ENCODE measurements at places on chromosomes 2 and 18.

GRCh38 chr2:182929972-182930371 lies 63.5 kb upstream of the FRZB start:
- DNase-seq: no peak

- DNase-seq: no peak
Measured at GRCh38 chr2:120933693-120934573, 198.3 kb downstream of the GLI2 start.

DNA sequence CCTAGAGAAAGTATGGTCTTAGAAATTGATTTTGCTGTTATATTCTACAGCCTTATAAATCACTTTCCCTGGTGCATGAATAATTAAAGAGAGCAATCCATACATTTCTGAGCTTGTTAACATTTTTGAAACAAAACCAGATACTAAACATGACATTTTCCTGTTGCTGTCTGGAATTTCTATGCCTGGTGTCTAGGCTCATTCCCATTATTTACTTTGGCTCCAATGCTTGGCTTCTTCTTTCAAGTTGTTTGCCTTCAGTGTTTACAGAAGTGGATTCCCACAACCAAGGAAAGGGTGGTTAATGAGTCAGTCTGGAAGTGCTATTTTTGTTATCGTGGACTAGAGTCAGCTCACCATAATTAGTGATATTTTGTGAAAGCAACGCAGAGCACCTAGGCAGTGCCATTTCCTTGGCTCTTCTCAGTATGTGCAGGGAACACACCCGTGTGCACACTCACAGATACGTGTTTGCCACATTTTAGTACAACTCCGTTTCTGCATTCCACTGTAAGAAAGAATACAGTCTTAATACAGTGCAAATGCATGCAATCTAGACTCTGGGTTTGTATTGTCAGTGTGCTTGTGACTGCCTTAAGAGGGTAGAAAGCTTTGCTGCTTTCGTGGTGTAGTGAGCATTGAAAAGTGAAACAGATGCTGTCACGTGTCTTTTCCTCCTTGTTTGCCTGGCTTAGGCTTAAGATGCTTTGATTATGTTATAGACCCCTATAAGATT lies 185.0 kb upstream of the RASGRP3 start:
- DNase-seq: no peak

GRCh38 chr2:105780606-105781005 lies 35.9 kb downstream of the NCK2 start:
- no peak for DNase-seq

DNA sequence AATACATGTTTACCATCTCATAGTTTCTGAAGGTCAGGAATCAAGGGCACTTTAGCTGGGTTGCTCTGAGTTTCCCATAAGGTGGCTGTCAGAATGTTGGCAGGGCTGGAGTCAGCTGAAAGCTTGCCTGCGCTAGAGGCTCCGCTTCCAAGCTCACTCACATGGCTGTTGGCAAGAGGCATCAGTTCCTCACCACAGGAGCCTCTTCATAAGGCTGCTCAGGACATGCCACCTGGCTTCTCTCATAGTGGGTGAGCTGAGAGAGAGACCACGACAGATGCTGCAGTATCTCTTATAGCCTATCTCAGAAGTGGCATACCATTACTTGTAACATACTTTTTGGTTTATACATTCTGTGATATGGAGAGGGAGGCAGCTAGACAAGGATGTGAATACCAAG lies 7.2 kb downstream of the HADHB start:
- DNase-seq: no peak

- no peak for DNase-seq
Measured at GRCh38 chr18:22572341-22572740, 154.6 kb upstream of the CTAGE1 start.

- no peak for DNase-seq
Measured at GRCh38 chr18:76938619-76939018, 116.3 kb downstream of the ZNF236 start.

DNA sequence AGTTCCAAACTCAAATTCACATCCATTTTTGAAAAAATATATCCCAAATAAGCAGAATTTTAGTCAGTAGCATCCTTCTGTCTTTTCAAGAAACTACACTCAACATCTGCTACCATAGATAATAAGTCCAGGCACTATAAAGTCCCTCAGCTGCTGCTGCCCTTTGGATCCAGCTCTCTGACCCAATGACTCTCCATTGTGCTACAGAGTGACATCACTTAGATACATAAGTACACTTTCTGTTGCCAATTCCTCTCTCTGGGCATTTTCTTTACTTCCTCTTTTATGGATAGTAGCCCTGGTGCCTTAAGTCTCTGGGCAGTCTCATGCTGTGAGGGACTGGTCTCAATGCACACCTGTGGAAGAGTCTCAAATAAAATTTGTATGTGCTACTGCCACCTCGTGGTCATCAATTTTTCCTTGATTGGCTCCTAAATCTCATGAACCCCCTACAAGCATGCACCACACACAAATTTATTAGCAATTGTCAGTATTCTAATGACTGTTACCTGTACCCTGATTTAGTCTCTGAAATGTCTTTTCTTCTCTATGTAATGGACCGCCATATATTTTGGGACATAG lies 219.2 kb downstream of the LRP1B start:
- DNase-seq: no peak

DNA sequence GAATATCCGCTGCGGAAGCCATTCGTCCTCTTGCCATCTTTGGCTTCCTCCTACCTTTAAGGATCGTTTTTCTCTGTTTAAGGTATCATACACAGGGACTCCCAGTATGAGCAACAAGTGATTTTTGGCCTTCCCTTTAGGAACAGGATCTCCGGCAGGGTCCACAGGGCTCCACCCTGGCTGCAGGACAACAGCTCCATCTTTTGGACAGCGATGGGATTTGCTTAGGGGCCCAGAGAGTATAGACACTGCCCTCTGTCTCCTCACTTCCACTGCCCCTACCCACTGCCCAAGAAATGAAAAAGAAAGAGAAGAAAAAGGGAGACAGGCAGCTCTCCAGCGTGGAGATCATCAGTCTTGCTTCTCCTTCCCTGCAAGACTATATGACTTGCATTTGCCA lies 224.5 kb downstream of the UXS1 start:
- no peak for DNase-seq

GRCh38 chr2:152409386-152410164 lies 74.6 kb downstream of the FMNL2 start:
- no peak for DNase-seq

DNA sequence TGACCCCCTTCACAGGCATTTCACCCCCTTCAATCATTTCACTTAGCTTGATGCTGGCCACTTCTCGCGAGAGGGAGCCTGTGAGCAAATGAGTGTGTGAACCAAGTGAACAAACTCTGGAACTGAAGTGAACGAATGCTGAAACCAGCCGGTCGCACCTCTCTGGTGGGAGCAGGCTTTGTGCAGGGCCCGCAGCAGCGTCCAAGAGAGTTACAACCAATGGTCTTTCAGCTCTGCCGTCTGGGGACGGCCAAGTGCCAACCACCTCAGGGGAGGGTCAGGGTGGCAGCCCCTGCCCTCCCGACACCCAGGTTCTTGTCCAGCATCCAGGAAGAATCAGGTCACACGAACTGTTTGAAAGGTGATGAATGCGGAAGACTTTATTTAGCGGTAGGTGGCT lies 764.0 kb downstream of the SUCLG1 start:
- DNase-seq: no peak

DNA sequence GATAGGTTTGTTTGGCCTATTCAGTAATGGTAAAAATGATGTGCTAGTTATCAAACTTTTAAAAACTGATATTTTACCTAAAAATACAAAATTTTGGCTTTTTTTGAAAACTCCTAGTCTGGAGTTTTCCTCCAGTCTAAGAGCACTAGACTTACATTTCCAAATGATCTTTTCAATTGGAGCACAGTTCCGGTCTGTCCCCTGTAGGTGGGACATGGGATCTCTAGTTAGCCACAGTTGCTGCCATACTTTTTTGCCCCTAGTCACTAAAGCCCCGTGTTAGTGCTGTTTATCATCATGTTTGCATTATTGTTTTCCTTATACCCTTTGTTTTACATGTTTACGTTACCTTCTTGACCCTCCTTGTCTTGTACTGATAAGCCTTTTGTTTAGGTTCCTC lies 52.4 kb downstream of the RELCH start:
- DNase-seq: no peak

DNA sequence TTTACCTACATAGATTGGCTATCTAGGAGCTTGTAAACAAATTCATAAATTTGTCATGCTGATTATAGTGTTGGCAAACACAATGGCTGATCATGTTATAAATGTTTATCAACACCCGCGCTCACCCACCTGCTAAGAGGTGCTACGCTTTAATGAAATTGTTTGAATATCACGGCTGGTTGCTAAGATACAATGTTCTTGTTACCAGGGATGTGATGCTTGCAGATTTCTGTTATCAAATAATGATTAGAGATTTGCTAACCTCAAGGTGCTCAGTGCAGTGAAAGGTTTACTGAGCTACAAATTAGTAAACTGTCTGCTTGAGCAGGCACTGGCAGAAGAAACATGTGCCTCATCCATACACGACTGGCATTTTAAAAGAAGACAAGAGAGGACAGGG lies 160.0 kb upstream of the ZEB2 start:
- DNase-seq: peak; percentile 43

Data from NCI-H774 (cell line).